CD4-positive, alpha-beta memory T cell (primary cell): ENCODE measurements at places on chromosomes 2 and 18. TPM values are rescaled to one million over a fixed set of nuclear protein-coding genes. Genes with fewer than 3 reads are reported as not detected.

The HOXD3 gene
- not detected for polyA plus RNA-seq

The COBLL1 gene
- polyA plus RNA-seq: 0.42 TPM

The ADGRF3 gene
- polyA plus RNA-seq: not detected

The TMEM37 gene
- not detected for polyA plus RNA-seq

The CELF4 gene
- polyA plus RNA-seq: not detected

The RUFY4 gene
- polyA plus RNA-seq: not detected

The YIPF4 gene
- 28.9 TPM for polyA plus RNA-seq

The FAM161A gene
- polyA plus RNA-seq: 1.3 TPM

The ACKR3 gene
- 4.5 TPM for polyA plus RNA-seq

The PARD3B gene
- 0.44 TPM for polyA plus RNA-seq

The BCL11A gene
- not detected for polyA plus RNA-seq

The TLX2 gene
- polyA plus RNA-seq: 0.33 TPM

The GAREM2 gene
- 0.14 TPM for polyA plus RNA-seq

The SNED1 gene
- 3.2 TPM for polyA plus RNA-seq

The UGT1A8 gene
- polyA plus RNA-seq: not detected

The MLPH gene
- polyA plus RNA-seq: not detected

The HNMT gene
- polyA plus RNA-seq: not detected

The DNAJC27 gene
- polyA plus RNA-seq: 3.8 TPM

The KCNG2 gene
- not detected for polyA plus RNA-seq

The RAB6C gene
- not detected for polyA plus RNA-seq

The CROCC2 gene
- not detected for polyA plus RNA-seq

The SNTG2 gene
- 0.55 TPM for polyA plus RNA-seq

The DCC gene
- not detected for polyA plus RNA-seq

The NEUROD1 gene
- not detected for polyA plus RNA-seq

The ATP6V1B1 gene
- not detected for polyA plus RNA-seq

The CRYBA2 gene
- not detected for polyA plus RNA-seq

The MERTK gene
- polyA plus RNA-seq: 0.25 TPM

The CRACDL gene
- 0.25 TPM for polyA plus RNA-seq

The MC5R gene
- polyA plus RNA-seq: not detected

The SPATS2L gene
- polyA plus RNA-seq: 6.1 TPM

The HAAO gene
- polyA plus RNA-seq: not detected

The REEP1 gene
- polyA plus RNA-seq: not detected

The POTEC gene
- not detected for polyA plus RNA-seq

The DNMT3A gene
- 14.6 TPM for polyA plus RNA-seq

The MOGAT1 gene
- polyA plus RNA-seq: not detected

The LYG2 gene
- polyA plus RNA-seq: not detected

The TEKT4 gene
- polyA plus RNA-seq: not detected

The TMEM17 gene
- not detected for polyA plus RNA-seq

The TEX51 gene
- polyA plus RNA-seq: not detected

The RNF125 gene
- polyA plus RNA-seq: 62.8 TPM

The G6PC2 gene
- not detected for polyA plus RNA-seq

The FBXO41 gene
- polyA plus RNA-seq: not detected

The UGT1A10 gene
- not detected for polyA plus RNA-seq
